ENCODE measurements at places on chromosomes 6 and 20.

- no peak for DNase-seq
Measured at GRCh38 chr6:165976684-165977083, 191.0 kb downstream of the TBXT start.

DNA sequence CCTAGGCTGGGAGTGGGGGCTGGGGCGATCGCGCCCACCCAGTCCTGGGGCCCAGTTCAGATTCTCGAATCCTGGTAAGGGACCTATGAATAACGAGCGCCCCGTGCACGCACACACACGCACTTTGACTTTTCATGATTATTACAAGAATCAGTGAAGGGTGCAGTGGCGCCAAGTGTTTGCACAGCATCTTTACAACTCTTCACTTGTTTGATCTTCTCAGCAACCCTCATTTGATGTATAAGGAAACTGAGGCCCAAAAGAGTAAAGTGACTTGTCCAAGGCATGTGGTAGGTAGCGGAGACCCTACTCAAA is 863 bp upstream of the LRFN2 start:
- no peak for DNase-seq

GRCh38 chr6:139765825-139766285 is 391.4 kb upstream of the CITED2 start:
- DNase-seq: no peak

DNA sequence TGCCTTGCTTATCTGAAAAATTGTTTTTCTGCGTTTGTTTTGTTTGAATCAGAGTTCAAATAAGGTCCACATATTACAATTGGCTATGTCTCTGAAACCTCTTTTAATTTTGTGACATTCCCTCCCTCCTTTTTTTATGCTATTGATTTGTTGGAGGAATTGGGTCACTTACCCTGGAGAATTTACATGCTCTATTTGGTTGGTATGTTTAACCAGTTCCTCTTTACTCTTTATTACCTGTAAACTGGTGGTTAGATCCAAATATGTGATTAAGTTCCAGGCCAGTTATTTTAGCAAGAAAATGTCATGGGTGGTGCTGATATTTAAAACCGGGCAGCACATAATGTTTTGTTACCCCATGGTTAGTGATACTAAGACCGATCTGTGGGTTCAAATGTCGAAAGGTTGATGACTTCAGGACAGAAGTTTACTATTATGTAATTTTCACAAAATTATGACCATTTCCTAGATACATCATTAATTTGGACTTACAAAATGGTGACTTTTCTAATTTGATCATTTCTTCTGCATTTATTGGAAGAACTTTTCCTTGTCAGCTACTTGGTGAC is 77.3 kb downstream of the KIZ start:
- DNase-seq: no peak

GRCh38 chr6:75428204-75428603 is 65.4 kb downstream of the FILIP1 start:
- DNase-seq: no peak

GRCh38 chr6:94349227-94349626 is 929.9 kb upstream of the EPHA7 start:
- no peak for DNase-seq

- DNase-seq: no peak
Measured at GRCh38 chr20:24762791-24763350, 186.2 kb upstream of the CST7 start.

DNA sequence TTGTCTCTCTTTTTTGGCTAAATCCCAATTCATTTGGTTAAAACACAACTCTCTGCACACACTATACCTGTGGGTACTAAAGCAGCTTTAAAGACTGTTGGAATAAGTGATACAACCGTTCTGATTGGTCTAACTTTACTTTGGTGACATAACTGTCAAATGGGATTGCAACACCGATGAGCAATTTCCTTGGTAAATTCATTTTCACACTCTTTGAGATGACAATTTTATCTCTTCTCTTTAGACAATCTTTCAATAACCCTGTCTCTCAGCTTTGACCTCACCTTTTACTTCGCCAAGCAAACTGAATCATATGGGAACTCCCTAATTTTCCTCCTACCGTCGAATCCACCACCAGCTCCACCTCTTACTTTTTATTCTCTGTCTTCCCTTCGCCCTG is 60.8 kb downstream of the ECT2L start:
- no peak for DNase-seq

DNA sequence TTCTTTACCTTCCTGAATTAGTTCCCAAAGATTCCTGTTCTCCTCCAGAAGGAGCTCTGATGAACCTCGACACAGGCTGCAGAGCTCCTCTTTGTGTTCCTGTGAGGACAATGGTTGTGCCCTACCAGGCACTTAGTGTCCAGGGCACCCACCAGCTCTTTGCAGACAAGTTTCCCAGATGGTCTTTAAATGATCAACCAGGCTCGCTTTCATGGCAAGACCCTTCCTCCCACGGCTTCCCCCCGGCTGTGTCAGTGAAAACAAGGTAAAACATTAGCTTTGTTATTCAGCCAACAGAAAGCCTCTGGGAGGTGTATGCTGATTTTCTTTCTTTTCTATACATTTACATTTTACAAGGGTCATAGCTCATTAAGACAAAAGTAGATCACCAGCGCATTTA is 32.3 kb upstream of the CNKSR3 start:
- no peak for DNase-seq

GRCh38 chr6:110815015-110815410 is 256 bp downstream of the CDK19 start:
- no peak for DNase-seq

GRCh38 chr20:64119681-64120341 is 12.4 kb upstream of the NPBWR2 start:
- no peak for DNase-seq

GRCh38 chr6:84771756-84772356 is 7.5 kb upstream of the TBX18 start:
- DNase-seq: no peak

- no peak for DNase-seq
Measured at GRCh38 chr20:50533061-50533460, 22.9 kb downstream of the PTPN1 start.

DNA sequence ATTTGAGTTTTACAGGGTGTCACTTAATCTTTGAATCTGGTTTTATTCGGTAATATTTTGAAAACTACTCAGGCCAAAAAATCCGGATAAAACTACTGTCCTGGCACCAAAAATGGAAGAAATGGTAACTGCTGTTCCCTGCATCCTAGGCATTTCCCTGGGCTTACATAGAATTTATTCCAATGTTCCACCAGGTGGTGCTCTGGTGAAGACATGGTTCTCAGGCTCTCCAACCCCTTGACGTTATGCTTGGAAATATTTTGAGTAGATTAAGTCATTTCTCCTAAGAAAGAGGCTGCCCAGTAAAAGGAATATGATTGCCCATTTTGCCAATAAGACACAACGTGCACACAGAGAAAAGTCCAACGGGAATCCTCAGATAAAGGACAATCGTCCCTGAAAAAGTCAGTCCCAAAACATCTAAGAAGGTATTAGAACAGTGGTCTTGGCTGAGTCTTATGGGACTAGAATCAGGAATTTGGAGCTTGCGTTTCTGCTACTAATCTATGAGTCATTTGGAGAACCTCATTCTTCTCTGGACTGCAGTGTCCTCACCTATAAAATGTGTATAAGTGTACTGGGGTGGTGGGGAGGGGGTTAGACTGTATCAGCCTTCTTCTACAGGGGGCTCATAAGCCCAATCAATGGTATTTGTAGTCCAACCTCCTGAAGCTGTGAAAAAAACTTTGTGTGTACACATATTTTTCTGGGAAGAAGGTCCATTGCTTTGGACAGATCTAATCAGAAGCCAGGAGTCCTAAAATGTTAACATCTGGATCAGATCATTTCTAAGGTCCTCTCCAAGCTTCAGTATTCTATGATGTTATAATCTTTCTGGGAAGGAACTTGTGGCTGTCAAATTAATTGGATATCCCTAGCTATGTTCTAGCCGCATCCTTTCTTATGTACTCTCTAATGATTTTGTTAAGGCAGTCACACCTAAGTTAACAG is 131.0 kb upstream of the BMP2 start:
- DNase-seq: peak; percentile 22

- DNase-seq: peak; percentile 16
Measured at GRCh38 chr6:118551063-118552053, 3.3 kb downstream of the PLN start.

DNA sequence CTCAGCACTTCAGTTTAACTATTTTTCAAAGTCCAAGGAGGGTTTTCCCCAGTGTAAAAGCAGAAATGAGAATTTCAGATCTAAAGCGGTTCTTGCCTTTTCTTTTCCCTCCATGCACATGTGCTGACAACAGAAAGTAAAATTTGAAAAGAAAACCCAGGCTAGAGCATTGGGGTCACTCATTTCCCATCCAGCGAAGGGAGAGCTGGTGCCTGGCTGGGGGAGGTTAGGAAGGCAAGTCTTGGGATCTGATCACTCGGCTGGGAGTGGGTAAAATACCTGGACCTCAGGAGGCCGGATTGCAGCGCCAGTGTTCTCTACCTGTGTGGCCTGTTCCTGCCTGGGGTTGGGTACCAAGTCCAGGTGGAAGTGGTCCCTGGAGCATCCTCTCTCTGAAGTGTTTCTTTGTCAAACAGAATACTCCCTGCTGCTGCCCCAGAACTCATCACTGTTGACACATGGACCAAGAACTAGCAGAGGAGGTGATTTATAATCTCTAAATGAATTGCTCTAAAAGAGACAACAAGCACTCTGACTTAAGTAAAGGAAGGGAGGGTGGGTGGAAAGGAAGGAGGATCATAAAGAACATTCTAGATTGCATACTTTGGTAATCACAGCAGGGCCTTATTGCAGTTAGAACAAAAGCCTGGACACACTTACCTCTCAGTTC is 136.0 kb downstream of the MTHFD1L start:
- no peak for DNase-seq

- DNase-seq: no peak
Measured at GRCh38 chr6:168789699-168790098, 348.7 kb downstream of the SMOC2 start.

DNA sequence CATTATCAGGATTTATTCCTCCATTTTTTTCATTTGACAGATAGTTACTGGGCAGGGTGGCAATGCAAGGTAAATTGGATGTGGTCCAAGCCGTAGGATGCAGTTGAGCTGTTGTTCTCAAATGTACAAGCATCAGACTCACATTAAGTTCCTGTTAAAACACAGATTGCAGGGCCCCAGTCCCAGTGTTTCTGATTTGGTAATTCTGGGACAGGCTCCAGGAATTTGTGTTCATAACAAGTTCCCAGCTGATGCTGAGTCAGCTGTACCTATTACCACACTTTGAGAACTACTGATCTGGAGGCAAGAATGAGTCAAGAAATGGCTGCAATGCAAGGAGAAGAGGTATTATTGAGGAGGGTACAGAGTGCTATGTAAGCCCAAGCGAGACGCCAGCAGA is 11.7 kb downstream of the TMEM244 start:
- no peak for DNase-seq

- DNase-seq: no peak
Measured at GRCh38 chr6:63213325-63213724, 2.1 kb downstream of the FKBP1C start.

GRCh38 chr6:97813889-97814567 is 531.0 kb upstream of the MMS22L start:
- DNase-seq: no peak

DNA sequence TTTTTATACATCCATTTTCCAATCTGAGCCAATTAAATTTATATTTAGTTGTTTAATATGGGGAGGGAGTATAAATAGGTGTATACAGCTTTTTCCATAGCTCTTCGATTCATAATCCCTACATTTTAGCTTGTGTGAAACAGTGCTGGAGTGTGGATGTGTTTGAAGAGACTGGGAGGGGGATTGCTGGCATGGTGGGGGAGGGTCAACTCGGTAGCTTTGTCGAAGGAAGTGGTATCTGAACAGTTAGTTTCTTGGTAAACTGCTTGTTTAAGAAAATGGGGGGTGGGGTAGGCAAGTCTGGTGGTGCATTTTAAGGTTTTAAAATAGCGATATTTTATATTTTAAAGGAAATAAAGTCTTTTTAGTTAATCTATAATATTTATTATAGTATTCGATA is 1.4 kb upstream of the LIN28B start:
- no peak for DNase-seq

GRCh38 chr6:153729189-153729588 is 309.9 kb upstream of the OPRM1 start:
- DNase-seq: no peak

DNA sequence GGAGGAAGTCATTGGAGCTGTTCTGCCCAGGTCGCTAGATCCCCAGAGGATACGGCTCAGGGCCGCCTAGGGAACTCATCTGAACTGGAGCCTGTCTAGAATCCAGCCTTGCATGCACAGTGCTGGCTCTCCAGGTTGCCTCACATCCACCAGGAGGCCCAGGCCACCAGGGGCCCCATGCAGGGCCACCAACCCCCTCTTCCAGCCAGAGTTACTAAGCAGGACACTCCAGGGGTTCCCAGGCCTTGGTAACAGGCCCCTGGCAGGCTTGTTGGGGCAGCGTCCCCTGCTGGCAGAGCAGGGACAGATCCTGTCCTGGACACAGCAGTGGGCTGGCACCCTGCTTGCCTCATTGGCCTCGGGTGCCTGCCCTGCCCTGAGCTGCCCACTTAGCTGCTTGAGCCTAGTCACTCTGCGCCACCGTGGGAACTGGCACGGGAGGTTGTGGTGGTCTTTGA is 35.3 kb downstream of the EFCAB8 start:
- DNase-seq: no peak

DNA sequence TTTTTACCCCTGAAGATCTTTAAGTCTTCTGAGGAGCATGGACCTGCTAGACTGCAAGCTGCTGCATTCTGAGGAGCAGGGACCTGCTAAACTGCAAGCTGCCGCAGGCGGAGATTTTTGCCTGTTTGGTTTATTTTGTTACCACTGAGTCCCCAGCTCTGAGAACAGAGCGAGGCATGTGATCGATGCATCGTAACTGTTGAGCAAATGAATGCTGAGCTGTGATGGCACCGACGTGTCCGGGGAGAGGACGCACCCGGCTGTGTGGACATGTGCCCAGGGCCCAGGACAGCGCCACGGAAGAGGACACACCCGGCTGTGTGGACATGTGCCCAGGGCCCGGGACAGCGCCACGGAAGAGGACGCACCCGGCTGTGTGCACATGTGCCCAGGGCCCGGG is 24.2 kb downstream of the DNAJC5 start:
- DNase-seq: no peak

- no peak for DNase-seq
Measured at GRCh38 chr6:28816909-28817807, 106.6 kb downstream of the TRIM27 start.

DNA sequence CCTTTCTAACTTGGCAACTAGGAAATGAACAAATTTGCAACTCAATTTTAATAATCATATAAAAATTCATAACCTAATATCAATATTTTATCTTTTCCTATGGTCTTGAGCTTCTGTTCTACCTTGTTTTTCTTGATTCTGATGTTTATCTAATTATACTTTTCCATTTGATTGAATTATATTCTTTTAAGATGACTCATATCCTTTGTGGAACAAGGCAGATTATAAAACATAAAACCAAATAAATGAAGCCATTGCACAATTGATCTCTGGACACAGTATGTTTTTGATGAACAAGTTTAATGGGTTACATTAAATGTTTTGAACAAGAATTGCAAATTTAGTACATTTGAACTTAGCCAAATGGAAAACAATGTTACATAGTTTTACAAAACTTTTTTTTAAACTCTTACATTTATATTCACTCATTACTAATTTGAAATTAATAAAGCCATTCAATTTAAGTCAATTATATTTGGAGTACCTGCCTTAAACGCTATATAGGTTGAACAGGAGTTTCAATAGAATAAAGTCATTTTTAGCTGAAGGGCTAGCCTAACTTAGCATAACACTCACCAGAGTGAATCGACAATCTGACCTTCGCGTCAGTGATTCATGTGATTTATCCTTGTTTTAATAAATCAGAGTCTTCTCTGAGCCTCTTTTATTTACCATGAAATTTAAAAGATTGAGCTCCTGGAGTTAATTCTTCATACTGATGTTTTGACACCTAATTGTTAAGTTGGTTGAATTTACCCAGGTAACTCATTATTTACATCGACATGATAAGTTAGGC is 3.8 kb downstream of the NCOA7 start:
- no peak for DNase-seq
